ENCODE measurements at places on chromosomes 11 and 22.

GRCh38 chr22:40028098-40028425 is 33.3 kb downstream of the FAM83F start:
- no peak for DNase-seq

GRCh38 chr11:108302121-108302785 is 79.4 kb downstream of the ATM start:
- DNase-seq, result peak; percentile 17

DNA sequence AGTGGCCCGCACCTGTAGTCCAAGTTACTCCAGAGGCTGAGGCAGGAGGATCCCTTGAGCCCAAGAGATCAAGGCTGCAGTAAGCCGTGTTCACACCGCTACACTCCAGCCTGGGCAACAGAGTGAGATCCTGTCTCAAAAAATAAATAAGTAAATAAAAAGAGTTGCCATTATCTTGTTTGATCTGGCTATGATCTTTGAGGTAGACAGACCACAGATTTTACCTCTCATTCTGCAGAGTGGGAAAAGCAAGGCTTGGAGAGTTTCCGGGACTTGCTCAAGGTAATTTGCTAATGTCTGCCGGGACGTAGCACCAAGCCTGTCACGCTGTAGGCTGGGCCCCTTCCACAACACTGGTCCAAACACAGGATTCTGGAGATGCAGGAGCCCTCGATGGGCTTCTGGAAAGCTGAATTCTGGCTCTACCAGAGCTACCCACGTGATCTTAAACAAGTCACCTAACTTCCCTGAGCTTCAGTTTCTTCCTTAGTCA is 6.8 kb downstream of the GRAP2 start:
- no peak for DNase-seq

DNA sequence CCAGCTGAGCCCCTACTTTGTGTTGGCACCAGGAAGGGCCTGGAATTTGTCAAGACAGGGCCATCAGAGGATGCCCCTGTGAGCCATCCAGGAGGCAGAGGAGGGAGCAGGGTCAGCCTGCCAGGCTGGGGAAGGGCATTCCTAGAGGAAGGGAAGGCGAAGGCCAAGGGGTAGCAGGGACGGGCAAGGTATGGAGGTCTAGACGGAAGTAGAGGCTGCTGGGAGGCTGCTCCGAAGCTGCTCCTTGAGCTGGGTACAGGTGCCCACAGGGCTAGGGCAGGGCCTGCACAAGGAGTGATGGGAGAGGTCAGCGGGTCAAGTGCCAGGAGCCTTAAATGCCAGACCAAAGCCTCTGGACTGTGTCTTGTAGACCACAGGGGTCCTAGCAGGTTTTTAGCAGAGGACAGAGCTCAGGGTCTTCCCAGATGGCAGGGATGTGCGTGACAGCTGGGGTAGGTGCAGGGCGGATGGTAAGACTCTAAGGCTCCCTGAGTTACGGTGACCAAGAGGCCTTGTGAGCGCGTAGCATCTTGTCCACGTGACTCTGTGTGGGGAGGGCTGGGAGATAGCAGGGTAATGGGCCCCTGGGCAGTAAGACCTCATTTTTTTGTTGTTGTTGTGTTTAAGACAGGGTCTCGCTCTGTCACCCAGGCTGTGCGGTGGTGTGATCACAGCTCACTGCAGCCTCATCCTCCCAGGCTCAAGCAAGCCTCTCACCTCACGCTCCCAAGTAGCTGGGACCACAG is 31.7 kb upstream of the CSNK1E start:
- no peak for DNase-seq

GRCh38 chr22:45319324-45319685 is 9.6 kb downstream of the FAM118A start:
- no peak for DNase-seq

DNA sequence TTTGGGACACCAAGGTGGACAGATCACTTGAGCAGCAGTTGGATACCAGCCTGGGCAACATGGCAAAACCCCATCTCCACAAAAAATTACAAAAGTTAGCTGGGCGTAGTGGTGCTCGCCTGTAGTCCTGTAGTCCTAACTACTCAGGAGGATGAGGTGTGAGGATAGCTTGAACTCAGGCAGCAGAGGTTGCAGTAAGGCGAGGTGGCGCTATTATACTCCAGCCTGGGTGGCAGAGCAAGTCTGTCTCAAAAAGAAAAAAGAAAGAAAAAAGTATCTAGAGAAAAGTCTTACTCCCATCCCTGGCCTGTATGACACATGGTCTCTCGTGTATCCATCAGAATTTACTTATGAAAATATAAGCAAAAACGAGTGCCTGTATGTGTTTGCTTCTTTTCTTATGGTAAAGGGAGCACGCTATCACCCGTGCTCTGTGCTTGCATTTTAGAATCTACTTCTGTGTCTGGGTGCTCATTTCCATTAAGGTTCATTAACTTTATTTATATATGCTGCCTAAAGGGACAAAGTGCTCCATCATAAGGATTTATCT is 15.4 kb upstream of the CPT1A start:
- DNase-seq, result no peak

DNA sequence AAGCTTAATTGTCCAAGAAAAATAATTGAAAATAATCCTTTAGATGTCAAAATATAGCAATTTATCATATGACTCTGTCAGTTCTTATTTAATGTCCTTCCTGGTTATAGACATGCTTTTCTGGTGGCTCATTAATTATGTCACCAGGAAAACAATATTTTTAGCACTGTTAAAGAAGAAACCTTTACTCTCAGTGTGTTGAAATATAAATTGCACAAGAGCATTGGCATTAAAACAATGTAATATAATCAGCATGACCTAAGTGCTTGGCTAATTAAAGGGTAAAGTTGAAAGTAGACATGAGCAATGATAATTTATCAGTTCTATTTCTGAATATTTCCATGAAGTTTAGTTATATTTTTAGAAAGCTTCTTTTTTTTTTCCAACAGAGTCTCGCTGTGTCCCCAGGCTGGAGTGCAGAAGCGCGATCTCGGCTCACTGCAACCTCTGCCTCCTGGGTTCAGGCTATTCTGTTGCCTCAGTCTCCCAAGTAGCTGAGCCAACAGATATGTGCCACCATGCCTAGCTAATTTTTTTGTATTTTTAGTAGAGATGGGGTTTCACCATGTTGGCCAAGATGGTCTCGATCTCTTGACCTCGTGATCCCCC is 232.3 kb downstream of the JRKL start:
- DNase-seq, result no peak

- DNase-seq, result no peak
Measured at GRCh38 chr22:33337524-33337923, 279.3 kb upstream of the SYN3 start.

DNA sequence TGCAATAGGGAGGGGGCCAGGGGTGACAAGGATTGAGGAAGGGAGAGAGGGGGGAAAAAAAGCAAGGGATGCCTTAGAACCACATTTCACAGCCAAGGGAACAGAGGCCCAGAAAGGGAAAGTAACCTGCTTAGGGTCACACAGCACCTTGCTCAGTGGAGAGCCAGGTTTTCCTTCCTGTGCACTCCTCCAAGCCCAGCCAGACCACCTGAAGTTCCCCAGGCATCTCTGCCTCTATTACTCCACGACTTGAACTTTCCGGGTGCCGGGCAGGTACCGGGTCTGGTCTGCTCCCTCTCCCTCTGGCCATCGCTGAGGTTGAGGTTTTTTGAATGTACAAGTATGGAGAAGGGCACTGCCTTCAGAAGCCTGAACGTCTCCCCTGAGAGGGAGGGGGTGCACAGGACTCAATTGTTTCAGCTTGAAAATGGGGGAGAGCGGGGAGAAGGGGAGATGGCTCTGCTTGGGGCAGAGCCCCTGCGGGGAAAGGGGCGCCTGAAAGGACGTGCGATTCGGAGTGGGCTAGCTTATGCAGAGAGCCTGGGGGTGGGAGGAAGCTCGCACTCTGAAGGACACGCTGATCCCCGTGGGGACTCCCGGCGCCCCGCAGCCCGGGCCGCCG is 516 bp upstream of the SERPINH1 start:
- DNase-seq, result no peak

DNA sequence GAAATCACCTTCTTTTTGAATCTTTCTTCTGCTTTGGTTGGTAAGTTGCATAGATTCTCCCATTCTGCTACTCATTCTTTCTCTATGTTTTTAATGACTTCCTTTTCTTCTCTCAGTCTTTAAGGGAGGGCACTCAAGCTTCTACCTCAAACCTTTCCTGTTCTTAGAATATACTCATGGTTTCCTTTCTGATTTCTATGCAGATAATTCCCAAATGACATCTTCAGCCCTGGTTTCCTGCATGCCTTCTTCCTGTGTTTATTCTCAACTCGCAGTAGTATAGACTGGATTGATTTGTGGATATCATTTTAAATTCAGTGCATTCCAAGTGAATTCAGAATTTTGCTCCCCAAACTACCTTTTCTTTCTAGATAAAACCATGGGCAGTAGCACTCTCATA is 803.6 kb downstream of the METTL15 start:
- DNase-seq, result no peak

DNA sequence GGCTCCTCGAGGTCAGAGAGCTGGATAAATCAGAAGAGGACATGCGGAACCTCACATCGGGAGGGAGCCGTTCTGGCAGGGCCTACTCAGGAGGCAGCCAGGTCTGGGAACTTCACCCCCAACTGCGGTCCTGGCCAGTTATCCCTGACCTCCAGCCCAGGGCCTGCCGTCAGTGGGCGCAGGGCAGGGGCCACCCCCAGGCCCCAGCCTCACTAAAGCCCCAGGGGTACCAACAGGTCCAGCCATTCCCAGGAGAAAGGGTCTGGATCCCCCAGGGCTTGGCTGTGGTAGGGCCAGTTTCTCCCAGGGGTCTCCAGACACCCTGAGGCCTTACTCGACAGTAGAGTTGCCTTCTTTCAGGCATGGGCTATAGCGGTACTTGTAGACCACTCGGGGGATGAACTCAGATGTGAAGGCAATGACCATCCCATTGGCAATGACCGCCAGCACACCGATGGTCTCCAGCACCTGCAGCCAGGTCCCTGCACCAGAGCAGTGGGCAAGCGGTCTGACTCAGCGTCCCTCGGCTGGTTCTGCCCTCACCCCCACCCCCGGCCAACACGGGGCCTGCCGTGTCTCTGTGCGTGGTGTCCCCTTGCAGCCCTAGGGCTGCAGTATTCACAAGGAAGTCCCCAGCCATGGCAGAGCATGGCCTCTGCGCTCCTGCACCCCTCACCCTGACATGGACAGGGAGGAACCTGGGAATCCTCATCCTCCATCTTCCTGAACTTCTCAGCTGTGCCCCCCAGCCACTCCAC is 4.6 kb upstream of the SIGIRR start:
- no peak for DNase-seq

DNA sequence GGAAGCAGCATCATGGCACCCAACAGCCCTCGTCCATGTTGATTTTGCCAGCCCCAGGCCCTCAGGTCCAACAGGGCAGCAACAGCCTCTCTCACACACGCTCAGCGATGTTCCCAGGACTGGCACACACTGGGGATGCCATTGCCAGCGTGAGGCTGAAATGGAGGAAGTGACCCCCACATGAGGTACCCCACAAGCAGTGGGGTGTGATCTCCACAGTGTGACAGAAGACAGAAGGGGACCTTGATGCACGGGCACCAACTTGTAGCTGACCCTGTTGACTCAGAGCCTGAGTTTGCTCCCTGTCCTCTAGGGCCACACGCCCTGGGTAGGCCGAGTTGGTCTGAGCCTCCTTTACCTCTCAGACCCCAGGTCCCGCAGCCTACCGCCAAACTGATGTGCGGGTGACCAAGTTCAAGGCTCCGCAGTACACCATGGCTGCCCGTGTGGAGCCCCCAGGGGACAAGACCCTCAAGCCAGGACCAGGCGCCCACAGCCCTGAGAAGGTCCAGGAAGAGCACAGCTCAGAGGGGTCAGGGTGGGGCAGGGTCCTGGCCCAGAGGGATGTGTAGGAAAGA is 6.2 kb downstream of the SCGB1C1 start:
- no peak for DNase-seq

GRCh38 chr11:12581923-12582322 is 92.3 kb upstream of the TEAD1 start:
- peak; percentile 77 for DNase-seq

DNA sequence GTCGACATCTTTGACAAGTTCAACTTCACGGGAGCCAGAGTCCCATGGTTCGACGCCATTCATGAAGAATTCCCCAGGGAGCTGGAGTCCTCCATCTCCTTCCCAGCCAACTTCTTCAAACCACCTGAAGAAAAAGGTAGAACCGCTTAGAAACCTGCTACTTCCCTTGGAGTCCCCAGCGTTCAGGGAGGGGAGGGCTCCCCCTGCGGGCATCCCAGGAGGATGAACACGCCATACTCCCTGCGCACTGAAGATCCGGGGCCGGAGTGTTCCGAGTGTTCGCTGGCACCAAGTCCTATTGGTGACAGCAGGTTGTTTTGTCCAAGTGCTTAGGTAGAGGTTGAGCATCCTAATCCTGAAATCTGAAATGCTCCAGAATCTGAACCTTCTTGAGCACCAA is 51.7 kb upstream of the PRODH start:
- DNase-seq, result no peak
